ENCODE measurements at places on chromosomes 6 and 20.
A peak's percentile ranks its signal among the peaks of the same experiment; 100 is the strongest.

DNA sequence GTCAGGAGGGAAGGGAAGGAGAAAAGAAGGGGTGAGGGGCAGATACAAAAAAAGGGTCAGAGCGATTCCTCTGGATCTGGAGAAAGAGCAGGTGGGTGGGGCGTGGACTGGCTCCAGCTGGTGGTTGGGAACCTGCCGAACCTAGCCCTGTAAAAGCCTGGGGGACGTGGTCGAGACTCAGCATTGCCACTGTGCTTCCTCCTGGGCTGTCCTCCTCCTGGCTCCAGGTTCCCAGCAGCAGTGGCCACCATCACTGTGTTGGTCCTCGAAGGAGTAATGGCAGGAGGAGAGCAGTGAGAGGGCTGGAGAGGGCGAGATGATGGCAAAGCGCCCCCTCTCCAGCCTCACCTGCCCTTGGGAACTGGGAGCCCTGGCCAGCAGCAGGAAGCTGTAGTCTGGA is 3.5 kb upstream of the RAET1L start:
- no peak for DNase-seq

DNA sequence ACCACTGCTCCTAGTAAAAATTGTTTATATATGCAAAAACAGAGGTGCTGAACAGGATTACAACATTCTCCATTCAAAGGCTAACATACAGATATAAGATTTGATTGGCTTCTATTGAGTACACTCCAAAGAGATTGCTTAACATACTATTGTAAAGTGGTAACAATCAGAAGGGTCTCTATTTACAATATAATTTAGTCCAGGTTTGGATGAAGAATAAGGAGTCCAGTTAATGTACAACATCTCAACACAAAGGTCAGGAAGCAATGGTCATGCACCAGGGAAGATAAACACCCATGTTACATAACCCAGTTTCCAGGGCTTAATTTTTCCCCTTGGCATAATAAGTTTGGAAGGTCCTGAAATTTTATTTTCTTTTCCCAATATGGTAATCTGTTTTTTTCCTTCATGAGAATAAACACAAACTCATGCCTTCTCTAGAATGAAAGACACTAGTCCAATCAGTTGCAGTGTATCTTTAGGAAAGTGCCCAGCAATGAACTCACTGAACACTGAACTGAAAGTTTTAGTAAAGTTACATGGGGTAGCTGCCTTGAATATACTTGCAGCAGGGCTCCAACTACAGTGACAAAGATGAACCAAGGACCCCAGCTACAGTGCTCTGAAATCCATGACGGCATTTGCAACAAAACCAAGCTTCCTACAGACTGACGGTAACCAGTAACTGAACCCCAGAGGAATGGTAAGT is 255.3 kb upstream of the GJE1 start:
- no peak for DNase-seq

DNA sequence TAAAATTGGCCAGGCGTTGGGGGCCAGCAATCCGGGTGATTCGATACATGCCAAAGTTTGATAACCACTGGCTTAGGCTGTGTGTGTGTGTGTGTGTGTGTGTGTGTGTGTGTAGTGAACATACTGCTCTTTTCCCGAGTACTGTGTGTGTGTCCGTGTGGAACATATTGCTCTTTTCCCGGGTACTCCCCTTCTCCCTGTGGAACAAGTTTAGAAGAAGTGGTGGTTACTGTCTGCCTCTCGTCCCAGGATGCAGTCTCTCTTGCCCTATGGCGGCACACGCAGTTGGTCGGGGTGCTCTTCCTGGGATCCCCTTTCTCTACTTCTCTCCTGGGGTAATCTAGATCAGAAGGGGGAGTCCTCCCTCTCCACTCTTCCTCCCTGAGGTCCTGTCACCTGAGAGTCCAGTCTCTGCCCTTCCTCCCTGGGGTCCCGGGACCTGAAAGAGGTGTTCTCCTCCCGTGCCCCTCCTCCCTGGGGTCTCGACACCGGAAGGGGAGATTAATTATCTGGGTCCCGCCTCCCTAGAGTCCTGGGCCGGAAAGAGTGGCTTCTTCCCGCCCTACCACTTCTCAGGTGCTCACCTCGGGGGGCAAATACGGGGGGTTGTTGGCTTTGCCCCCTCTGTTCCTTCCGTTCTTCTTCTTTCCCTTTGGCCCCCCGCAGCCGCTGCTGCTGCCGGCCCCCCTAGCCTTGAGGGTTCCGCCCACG is 516 bp downstream of the GTPBP2 start:
- DNase-seq, result peak; percentile 68

DNA sequence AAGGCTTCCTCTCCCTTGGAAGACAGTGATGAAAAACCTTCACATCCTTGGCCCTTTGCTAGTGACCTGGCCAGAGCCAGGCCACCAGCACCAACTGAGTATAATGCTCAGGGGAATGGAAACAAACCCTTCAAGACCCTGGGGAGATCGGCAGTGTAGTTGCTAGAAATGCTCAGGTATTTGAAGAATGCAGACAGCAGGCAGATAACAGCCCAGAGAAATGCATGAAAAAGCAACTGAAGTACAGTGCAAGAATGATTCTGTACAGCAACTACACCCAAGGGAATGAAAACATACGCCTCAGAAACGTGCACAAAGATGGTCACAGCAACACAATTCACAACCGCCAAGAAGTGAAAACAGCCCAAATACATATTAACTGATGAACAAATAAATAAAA is 41.1 kb downstream of the PPP1R3G start:
- no peak for DNase-seq

DNA sequence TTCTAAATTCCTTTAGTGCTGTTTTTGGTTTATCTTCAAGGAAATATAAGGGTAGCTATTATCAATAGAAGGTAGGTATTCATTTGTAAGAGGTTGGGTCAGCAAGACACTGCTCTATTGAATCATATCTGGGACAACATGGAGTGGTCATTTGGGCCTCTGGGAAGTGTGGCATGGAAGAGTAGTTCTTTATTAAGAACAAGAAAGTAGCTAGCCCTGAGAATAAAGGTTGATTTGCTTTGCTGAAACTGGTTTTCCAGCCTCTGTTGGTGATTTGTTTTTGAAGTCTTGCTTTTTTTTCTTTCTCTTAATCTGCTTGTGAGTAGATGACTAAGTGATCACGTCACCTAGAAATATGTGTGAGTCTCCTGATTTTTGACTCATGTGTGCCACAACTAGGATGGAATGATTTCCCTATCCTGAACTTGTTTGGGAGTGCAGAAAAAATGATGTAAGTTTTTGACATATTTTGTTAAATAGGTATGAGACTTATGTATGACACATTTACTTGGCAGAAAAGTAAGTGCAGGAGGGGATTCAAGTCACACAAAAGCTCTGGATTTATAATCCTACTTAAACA is 381.8 kb downstream of the CENPW start:
- peak; percentile 36 for DNase-seq

DNA sequence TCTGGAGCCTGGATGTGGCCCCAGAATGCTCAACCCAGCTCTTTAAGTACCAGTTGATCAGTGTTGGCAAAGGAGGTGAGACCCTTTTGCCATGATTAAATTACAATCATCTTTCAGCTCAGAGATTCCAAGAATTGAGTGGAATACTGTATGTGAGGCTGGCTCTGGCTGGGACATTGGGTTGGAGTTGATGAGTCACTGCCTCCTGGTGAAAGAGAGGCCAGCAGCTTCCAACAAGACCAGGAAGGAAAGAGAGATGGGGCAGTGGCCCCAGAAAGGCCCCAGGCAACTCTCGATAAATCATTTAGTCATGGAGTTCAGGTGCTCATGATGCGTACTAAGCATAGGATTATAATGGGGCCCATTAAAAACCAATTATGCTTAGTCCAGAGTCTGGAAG is 2.1 kb downstream of the TGM6 start:
- DNase-seq, result no peak

GRCh38 chr6:64602993-64603392 is 967.4 kb downstream of the PHF3 start:
- no peak for DNase-seq

- peak; percentile 57 for DNase-seq
These were observed 145.3 kb upstream of the ECI2 start for GRCh38 chr6:4280707-4281106.
